Stimulated activated CD4-positive, alpha-beta T cell treated with anti-CD3 and anti-CD28 coated beads, Interleukin-2, amount 100 ng/mL, for 4 hours (primary cell): ENCODE measurements at places on chromosomes 16 and 17.

GRCh38 chr17:16622540-16623277 lies 30.9 kb downstream of the ZNF624 start:
- no peak for DNase-seq

DNA sequence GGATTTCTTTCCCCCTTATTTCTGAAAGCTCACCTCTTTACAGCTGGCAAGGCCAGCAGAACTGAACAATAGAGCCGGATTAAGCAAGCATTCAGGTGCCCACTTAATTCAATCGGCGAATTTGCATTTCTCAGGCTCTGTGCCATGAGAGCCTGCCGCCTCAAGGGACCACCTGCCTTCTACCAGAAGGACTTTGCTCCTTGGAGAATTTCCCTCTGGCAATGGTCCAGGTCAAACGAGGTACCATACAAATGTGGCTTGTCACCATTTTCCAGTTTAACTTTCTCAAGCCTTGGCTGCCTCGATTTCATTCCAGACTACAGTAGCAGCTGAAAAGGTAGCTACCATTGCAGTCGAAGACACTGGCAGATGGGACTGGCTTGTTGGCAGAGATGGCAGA lies 534.0 kb downstream of the MAF start:
- no peak for DNase-seq

- no peak for DNase-seq
Observed at GRCh38 chr17:16988749-16989229, 16.9 kb upstream of the TNFRSF13B start.

GRCh38 chr17:4480929-4481898 lies 17.5 kb upstream of the SPNS2 start:
- peak; percentile 13 for DNase-seq

GRCh38 chr16:85236818-85237150 lies 124.5 kb upstream of the CIBAR2 start:
- DNase-seq = no peak

- peak; percentile 47 for DNase-seq
Observed at GRCh38 chr16:70454222-70455034, at the start of gene FCSK. FCSK (plus strand) TSS chr16:70454595; CDS start chr16:70463191, 8,596 bp downstream.

DNA sequence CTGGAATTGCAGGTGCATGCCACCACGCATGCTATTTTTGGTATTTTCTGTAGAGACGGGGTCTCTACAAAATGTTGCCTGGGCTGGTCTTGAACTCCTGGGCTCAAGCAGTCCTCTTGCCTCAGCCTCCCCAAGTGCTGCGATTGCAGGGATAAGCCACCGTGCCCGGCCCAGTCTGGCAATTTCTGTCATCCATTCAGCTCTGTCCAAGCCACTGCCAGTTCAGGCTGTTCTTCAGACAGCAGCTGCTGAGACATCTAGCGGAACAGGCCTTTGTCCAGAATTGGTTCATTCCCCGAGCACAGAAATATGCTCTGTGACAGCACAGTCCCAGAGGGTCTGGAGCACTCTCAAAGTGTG lies 5.4 kb downstream of the SLC47A1 start:
- DNase-seq = no peak

DNA sequence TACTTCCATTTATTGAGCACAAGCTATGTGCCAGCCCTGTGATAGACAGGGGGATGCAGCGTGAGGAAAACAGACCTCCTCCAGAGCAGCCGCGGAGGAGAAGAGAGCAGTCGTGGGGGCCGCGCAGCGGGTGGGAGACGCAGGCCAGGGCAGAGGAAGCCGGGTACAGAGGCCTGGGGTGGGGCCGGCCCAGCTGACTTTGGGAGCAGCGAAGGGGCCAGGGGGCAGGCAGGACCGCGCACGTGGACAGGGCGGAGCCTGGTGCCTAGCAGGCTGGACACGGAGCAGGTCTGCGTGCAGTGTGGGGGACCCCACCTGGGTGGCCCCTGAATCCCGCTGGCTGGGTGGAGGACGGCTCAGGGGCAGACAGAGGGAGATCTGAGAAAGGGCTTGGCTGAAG lies 46.2 kb downstream of the ZFPM1 start:
- DNase-seq = no peak

DNA sequence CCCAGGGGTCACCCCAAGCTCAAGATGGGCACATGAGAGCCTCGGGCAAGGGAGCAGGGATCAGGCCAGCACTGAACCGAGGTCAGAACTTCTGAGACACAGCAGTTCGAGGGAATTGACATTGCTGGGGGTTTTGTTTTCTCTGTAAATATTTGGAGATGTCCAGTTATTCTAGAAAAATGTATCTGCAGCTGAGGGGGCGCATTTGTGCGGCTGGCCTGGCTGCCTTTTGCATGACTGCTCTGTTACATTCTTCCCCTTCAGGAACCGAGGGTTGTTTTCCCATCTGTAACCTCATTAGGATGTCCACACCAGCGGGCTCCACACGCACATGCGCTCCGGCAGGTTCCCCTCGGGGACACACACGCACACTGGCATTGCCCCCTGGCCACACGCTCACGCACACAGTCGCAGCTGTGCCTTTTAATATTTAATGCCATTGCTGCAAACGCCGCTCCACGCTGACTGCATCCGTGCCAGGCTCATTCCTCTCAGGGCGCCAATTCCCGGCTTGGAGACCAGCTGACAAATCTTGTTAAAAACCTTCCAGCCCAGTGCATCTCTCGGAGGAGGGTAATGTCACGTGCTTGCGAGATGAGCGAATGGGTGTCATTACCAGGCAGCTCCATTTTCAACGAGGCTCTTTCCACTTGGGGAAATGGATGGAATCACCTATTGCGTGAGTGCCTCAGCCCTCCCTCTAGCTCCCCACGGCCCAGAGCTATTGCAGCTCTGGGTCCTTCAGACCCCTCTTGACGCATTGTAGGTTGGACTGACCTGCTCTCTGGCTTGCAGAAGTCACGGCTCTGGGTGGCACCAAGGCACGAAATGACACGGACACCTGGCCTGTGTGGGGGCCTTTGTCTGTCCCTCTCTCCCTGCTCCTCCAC lies 13.1 kb downstream of the CCR7 start:
- DNase-seq = no peak

DNA sequence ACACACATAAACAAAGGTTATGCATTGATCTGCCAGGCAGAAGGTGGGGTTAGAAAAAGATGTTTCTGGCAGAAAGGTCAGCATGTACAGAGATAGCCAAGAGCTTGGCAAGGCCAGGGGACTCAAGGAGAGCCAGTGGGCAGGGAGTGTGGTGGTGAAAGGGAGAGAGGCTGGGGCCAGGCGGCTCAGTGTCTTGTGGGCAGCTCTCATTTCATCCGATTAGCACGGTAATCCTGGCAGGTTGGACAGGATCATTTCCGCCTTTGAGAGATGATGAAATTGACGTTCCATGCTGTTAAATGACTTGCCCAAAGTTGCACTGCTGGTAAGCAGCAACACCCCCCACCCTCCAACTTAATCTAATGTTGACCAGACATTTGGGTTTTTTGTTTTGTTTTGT lies 3.6 kb downstream of the CHD9 start:
- no peak for DNase-seq

GRCh38 chr16:72961115-72961832 lies 86.7 kb downstream of the ZFHX3 start:
- DNase-seq = no peak

DNA sequence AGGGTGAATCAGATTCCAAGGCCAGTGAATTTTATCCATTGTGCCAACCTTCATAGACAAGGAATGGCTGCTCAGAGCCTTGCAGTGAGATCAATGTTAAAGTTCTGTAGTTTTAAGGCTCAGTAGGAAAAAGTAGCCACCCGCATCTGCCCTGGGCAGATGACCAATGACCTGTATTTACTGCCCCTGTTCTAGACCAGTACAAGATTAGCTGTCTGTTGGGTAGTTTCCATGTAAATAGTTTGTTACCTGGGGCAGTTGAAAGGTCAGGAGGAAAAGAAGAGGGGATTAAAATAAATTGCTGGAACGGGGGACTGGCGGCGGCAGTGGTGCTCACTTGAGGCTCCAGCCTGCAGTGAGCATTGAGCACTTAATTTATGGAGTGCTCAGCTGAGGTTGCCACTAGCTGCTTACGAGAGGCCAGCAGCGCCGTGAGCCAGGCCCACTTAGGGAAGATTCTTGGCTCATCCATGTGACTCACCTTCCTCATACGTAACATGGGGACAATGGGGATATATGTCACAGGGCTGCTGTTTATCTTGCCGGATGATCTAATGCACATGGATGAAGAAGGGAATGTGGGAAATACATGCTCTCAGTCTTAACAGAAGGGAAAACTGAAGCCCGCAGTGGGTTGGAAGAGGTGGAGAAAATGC lies 10.7 kb upstream of the NOS2 start:
- no peak for DNase-seq

- DNase-seq = peak; percentile 31
Observed at GRCh38 chr17:48547808-48548522, 3.1 kb upstream of the HOXB2 start.

DNA sequence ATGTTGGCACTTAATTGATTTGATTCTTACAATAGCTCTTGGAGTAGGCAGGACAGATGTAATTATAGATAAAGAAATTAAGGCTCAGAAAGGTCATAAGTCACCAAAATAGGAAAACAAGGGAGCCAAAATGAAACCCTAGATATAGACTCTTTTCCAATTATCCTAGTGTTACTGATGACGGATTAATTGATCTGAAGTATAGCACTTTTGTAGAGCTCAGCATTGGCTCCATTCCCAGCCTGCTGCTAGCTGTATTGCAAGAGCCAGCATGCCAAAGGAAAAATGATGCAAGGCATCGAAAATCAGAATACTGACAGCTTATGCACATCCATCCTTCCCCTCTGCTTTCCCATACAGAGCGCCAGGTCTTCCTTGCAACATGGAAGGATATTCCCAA lies 21.6 kb upstream of the RASL10B start:
- no peak for DNase-seq

GRCh38 chr16:56861092-56861610 lies 3.9 kb upstream of the SLC12A3 start:
- DNase-seq = no peak

DNA sequence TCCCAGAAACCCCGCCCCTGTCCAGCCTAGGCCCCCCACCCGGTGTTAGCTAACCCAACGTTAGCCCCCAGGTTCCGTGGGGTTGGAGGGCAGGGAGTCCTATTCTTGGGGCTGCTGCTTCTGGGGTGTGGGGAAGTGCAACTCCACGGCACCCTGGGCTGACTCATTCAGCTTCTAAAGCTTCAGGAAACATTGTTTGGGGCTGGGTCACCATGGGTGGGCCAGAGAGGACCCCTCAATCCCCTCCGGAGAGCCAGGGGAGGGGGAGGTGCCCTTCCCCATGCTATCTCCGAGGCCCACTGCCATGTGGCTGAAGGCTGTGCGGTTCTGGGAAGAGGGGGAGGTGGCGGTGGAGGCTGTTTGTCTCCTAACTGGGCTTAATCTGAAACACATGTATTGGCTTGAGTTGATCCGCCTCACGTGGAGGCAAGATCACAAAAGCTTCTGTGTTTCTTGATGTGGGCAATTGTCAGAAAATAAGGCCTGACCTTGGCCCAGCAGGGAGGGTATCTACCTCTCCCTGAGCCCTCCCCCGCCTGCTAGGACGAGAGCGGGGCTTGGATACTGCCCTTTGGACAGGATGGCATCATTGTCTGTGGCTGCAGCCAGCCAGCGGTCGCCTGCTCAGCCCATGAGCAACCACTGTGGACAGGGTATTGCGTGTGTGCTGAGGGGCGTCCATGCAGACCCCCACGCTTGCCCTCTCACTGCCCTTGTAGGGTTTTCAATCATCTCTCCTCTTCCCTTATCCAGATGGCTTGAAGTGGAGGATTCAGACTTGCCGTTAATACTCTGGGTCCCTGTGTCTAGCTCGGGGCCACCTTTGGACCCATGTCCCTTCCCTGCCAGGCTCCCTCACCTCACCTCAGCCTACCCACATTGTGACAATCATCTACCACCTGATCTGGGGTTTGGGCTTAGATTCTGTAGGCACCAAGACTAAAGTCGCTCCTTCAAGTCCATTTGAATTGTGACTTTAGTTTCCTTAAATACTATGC lies 1.3 kb downstream of the SERPINF1 start:
- DNase-seq = no peak

GRCh38 chr17:56144223-56144622 lies 9.1 kb upstream of the ANKFN1 start:
- DNase-seq = no peak

DNA sequence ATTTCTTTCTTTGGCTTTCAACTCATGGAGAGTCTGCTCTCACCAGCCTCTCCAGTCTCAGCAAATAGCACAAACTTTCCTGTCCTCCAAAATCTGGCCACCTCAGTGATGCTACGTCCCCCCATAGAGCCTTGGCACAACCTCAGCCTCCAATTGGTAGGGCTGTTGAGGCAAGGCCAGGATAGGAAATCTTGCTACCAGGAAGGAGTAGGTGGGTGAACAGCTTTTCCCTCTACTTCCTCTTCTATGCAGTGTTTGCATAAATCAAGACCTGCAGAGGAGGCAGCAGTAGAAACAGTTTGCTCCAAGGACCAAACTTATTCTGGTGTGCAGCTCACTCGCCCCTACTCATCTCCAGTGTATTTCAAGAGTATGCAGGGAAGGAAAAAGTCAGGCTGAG lies 701 bp upstream of the DPEP2 start:
- DNase-seq = no peak

DNA sequence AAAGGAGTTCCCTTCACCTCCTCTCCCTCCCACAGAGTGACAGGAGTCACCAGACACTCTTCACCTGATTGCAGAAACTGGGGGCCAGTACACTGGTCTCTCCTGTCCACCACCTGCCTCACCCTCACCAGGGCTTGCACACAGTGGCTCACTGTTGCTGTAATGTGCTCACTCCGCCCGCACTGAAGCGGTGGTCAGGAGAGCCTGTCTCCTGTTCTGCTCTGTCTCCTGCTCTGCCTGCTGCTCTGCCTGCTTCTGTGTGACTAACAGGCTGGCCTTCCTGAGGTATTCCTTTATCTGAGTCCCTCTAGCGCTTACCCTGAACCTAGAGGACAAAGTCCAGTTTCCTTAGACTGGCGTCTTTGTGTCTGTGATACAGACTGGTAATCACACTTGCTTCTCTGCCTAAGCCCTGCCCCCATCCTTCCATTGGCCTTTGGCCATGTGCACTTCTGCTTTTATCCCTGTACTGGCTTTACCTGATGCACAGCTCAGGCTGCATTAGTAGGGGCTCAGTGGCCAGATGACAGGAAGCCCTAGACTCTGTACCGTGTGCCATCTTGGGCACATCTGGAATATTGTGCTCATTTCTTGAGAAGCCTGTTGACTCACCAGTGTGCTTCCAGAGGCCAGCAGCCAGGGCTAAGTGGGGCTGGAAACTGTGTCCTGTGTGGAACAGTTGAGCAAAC lies 13.3 kb downstream of the PROCA1 start:
- DNase-seq = no peak

- no peak for DNase-seq
Observed at GRCh38 chr16:81094771-81095251, 1.4 kb downstream of the GCSH start.

GRCh38 chr16:49095539-49095938 lies 186.1 kb downstream of the CBLN1 start:
- DNase-seq = no peak

GRCh38 chr16:70393662-70394061 lies 45.2 kb downstream of the ST3GAL2 start:
- DNase-seq = no peak
